Esophagus squamous epithelium (tissue), 5 donors: ENCODE measurements at places on chromosomes 3 and 15. TPM values are rescaled to one million over a fixed set of nuclear protein-coding genes. Genes with fewer than 3 reads are reported as not detected.

SPATA16 gene
- total RNA-seq: not detected

GRCh38 chr15:39623529-39623931 lies 42.7 kb downstream of the THBS1 start:
- no peak for DNase-seq

- no peak for DNase-seq
Observed at GRCh38 chr15:65766422-65767263, 25.4 kb downstream of the DENND4A start.

DNA sequence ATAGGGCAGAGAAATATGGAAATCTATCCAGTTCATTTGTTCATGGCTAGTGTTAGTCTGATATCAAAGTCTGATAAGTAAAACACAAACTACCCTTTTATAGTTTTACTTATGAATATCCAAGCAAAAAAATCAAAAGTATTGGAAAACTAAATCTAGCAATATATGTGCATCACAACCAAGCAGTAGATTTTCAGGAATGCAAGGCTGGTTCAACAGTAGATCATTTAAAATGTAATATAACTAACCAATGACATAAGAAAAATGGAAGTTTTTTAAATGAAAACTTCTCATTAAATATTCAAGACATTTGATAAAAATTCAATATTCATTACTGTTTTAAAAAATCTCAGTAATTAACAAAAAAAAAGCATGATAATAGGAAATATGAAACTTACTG lies 12.8 kb upstream of the AQP9 start:
- DNase-seq: no peak

CTDSPL gene
- total RNA-seq: 20.7 TPM

GRCh38 chr3:46187341-46187700 lies 20.8 kb downstream of the CCR1 start:
- no peak for DNase-seq

CACNA2D3 gene
- total RNA-seq: 1.2 TPM
